Uterus (tissue), 4 donors: ENCODE measurements at places on chromosomes 7 and 10. TPM values are rescaled to one million over a fixed set of nuclear protein-coding genes. Genes with fewer than 3 reads are reported as not detected.

SH2B2 gene
- total RNA-seq: 13.8 TPM

DNA sequence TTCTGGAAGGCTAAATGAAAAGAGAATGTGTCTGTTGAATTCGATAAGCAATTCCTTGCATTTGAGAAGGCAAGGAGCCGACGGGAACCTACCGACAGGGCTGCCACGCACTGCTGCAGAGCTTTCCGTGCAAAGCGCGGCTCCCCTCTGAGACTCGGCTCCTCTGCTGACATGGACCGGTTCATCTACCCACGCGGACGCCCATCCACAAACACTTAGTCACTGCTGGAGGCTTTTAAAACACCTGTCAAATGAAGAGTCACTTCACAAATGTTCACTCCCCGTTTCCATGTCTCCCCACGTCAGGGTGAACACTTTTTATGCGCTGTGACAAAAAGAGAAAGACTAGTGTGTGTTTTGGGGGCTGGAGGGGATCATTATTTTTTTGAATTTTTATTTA, 32.0 kb downstream of the AMZ1 start:
- no peak overlapping the region for H3K4me3 ChIP-seq
- no peak overlapping the region for H3K27ac ChIP-seq
- no peaks in the 10 kb centered on the region for H3K4me1 ChIP-seq
- DNase-seq: no peak
- H3K27me3 ChIP-seq: no peaks in the 10 kb centered on the region
- H3K36me3 ChIP-seq: no peaks in the 10 kb centered on the region

ITIH2 gene
- 0.21 TPM for total RNA-seq

DNA sequence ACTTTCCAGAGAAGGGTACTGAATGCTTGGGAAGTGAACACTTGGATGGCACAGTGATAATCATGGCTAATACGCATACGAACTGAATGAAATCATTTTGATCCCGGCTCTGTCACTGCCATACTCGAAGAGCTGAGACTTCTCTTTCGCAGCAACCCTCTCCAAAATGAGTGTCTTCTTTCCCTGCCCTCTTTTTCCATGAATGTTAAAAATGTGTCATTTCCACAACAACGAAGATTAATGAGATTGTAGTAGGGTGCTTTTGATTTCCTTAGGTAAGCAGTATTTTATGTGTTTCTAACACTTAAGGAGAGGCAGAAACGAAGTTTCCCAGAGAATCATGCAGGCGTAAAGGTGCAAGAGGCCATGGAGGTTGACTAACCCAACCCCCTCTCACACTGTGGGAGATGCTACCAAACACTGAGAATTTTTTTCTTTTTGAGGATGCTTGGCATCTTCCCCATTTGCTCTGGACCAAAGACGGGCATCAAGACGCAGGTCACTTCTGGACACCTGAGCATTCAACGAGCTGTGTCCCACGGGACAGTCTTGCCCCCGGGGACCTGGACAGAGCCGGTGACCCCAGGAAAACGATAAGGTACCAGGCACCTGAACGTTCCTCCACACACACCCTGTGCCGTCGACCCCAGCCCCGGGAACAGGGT, 823 bp downstream of the COPG2 start:
- DNase-seq: no peak

GRCh38 chr7:69746383-69746782, 148.1 kb downstream of the AUTS2 start:
- no peaks in the 10 kb centered on the region for H3K36me3 ChIP-seq
- H3K27me3 ChIP-seq: no peaks in the 10 kb centered on the region
- no peaks in the 10 kb centered on the region for H3K4me1 ChIP-seq
